ENCODE measurements at places on chromosomes 6 and 20.

DNA sequence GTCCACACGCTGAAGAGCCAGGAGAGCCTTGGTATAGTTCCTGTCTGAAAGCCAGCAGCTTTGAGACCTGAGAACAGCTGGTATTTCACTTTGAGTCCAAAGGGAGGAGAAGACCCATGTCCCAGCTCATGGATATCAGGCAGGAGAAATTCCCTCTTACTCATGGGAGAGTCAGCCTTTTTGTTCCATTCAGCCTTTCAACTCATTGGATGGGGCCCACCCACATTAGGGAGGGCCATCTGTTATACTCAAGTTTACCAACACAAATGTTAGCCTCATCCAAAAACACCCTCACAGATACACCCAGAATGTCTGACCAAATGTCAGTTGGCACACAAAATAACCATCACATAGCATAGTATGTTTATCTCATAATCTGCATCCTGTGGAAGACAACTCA, 80.1 kb downstream of the GMDS start:
- DNase-seq = no peak

- DNase-seq = no peak
Observed at GRCh38 chr6:135163440-135163738, 17.7 kb upstream of the MYB start.

DNA sequence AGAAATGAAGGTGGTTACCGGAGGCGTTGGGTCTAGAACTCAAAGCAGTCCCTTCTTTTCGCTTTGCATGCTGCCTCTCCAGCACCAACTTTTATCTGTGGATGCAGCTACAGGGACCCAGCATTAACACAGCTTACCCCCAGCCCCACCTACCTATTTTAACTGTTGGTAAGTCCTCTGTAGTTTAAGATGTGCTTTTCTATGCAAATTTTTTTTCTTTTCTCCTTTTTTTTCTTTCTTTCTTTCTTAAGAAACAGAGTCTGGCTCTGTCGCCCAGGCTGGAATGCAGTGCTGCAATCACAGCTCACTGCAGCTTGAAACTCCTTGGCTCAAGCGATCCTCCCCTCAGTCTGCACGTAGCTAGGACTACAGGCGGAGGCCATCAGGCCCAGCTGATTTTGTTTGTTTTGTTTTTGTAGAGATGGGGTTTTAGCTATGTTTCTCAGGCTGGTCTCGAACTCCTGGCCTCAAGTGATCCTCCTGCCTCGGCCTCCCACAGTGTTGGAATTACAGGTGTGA, 6.5 kb upstream of the USP45 start:
- DNase-seq = no peak

DNA sequence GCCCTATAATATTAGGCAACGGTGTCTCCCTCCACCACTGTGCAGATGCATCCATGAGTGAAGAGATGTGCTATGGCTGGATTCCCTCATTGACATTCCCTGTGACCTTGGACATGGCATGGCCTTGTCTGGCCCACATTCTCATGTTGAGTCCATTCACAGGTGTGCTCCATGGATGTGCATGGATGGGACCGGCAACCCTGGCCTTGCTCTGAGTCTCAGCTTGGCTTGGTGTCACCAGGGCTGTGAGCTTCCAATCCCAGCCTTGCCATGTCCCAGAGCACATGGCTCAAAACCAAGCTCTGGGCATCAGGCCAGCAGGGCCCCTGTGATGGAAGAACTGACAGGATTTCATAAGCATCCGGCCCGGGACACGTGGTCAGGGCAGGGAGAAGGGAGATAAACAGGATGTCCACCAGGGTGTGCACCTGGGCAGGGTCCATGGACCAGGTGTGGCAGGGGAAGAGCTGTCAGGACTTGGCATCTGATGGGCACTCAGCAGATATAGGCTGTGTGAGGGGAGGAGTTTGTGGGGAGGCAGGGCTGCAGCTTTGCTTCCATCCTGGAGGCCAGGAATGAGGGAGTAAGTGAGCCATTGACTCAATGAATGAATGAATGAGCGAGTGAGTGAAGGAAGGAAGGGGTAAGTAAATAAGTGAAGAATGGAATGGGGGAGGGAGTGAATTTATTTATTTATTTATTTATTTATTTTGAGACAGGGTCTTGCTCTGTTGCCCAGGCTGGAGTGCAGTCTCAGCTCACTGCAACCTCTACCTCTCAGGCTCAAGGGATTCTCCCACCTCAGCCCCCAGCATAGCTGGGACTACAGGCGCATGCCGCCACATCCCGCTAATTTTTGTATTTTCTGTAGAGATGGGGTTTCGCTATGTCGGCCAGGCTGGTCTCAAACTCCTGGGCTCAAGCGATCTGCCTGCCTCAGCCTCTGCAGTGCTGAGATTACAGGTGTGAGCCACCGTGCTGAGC, 15.7 kb downstream of the NRSN2 start:
- no peak for DNase-seq

DNA sequence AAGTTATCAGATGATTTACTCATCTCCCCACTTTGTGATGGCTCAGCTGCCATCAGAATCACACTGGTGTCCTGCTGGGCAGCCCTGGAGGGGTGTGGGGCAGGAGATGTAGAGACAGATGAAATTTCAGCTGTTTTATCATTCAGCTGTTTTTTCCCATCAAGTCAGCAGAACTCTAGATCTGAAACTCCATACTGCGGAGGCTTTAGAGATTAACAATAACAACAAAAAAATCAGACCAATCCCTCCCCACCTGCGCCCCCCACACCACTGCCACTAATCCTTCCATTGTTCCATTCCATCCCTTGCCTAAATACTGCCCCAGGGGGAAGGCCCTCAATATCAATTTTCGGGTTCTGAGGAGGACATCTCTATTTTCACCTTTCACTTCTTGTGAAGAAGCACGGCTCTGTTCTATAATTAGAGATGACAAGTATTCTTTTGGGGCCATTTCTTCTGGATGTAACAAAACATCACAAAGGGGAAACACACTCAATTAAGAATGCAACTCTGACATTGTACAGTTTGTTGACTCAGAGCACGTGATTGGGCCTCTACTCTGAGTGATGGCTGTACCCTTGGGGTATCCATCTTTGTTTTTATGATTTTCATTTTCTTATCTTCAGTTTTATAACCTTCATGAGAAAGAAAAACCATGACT, 396.3 kb downstream of the ZFAND3 start:
- DNase-seq = no peak

- DNase-seq = no peak
Observed at GRCh38 chr6:56537223-56537770, 105.4 kb downstream of the DST start.

DNA sequence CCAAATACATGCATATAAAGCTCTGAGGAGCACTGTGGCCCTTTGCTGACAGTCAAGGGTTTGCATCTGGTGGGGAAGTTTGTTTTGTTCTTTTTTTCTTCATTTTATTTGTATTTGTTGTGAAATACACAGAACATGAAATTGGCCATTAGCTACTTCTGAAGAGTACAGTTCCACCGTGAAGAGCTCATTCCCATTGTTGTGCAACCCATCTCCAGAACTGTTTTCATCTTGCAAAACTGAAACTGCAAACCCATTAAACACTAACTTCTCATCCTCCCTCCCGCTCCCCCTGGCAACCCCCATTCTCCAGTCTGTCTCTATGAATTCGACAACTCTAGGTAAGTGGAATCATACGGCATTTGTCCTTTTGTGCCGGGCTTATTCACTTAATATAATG, 231.3 kb downstream of the TFAP2C start:
- no peak for DNase-seq

GRCh38 chr6:126603410-126603809, 263.5 kb downstream of the CENPW start:
- no peak for DNase-seq

- DNase-seq = no peak
Observed at GRCh38 chr6:170286246-170286933, 4.5 kb downstream of the DLL1 start.

DNA sequence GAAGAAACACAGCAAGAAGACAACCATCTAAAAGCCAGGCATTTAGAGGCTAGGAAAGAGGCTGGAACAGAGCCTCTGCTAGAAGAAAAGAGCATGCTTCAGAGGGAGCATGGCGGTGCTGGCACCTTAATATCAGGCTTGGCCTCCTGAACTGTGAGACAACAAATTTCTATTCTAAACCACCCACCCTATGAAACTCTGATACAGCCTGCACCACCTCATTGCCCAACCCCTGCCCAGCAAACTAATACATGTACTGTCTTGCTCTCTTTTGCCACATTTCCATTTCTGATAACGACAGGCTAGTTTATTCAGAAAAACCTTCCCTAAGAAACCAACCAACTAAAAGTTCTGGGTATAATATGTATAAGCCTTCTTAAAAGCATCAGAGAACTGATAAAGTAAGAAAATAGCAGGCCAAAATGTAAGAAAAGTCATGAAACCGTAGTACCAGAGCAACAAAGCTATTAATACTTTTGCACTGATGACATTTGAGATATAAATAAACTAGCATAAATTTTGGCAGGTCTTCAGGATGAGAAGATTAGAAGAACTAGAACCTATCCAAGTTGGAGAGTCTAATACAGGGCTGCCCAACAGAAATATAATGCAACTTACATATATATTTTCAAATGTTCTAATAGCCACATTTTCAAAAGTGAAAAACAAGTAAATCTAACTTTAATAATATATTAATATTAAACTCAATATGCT, 184.7 kb upstream of the HSF2 start:
- no peak for DNase-seq

GRCh38 chr6:139436200-139436956, 61.9 kb upstream of the CITED2 start:
- DNase-seq = no peak

- DNase-seq = no peak
Observed at GRCh38 chr20:59807909-59808728, 125.3 kb downstream of the SYCP2 start.

- DNase-seq = no peak
Observed at GRCh38 chr6:48889429-48889828, 573.6 kb downstream of the MMUT start.

GRCh38 chr20:6756693-6757595, 10.5 kb upstream of the BMP2 start:
- DNase-seq = no peak

DNA sequence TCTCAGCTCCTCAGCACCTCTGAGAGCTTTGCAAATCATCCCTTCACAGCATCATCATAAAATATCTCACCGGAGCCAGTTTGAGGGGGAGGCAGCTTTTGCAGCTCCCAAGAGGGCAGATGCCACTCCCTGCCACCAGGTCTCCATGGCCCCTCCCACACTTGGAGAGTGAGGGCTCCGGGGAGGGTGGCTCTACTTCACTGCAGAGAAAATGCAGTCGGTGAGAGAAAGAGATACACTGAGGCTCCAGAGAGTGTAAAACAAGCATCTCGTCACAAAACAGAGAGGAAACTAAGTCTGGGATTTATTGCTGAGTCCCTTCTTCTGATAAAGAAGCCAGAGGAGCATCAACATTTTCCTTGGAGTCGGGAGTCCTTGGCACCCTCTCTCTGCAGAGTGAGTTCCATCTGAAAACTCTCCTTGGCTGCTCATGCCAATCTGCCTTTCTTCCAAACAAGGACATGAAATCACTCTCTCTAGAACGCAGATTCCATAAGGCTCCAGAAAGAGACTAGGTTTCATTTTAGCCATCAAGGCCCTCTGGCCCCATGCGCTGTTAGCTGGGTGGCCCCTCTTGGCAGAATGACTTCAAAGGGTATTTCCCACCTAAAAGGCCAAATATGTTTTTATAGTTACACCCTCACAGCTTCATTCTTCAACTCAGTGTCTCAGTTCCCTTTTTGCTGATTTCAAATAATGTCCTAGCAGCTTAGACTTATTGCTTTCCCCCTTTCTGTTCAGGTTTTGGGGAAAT, 70.6 kb upstream of the F13A1 start:
- DNase-seq = no peak

- DNase-seq = no peak
Observed at GRCh38 chr6:26034905-26035304, 52.3 kb upstream of the HFE start.

DNA sequence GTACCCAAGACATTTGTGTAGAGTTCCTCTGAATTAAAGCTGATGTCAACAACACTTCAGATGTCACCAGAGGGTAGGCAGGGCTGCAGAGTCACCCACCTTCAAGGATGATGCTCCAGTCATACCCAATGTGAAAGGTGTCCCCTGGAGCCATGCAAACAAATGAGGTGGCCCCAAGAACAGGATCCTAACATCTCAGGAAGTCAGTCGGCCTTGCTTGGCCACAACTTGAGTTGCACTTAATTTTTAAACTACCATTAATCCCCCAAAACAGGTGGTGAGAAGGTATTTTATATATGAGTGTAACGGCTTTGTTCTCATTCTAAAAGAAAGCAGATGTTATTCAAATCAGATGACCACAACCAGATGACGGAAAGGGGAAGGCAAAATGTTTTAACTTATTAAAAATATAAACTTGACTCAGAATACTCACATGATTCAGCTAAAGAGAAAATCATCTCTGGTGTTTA, 21.1 kb upstream of the SERPINB1 start:
- no peak for DNase-seq

DNA sequence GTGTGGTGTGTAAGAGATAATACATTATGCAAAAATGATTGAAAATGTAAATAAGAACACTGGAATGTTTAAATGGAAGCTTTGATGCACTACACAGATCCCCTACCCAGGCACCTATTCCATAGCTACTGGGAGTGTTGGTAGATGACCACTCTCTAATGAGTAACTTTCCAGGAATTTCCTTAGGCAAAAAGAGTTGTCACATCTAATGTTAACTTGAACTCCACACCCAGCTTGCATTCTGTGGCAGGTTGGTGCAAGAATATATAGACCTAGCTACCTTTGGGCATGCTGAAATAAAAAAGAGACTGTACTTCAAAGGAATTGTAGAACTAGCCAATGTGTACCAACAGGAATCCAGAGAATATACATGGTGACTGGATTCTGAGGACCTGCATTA, 1254.2 kb upstream of the EYS start:
- no peak for DNase-seq

- no peak for DNase-seq
Observed at GRCh38 chr6:28353356-28353755, 3.6 kb downstream of the ZKSCAN3 start.

- no peak for DNase-seq
Observed at GRCh38 chr6:96934087-96934486, 9.6 kb downstream of the KLHL32 start.

DNA sequence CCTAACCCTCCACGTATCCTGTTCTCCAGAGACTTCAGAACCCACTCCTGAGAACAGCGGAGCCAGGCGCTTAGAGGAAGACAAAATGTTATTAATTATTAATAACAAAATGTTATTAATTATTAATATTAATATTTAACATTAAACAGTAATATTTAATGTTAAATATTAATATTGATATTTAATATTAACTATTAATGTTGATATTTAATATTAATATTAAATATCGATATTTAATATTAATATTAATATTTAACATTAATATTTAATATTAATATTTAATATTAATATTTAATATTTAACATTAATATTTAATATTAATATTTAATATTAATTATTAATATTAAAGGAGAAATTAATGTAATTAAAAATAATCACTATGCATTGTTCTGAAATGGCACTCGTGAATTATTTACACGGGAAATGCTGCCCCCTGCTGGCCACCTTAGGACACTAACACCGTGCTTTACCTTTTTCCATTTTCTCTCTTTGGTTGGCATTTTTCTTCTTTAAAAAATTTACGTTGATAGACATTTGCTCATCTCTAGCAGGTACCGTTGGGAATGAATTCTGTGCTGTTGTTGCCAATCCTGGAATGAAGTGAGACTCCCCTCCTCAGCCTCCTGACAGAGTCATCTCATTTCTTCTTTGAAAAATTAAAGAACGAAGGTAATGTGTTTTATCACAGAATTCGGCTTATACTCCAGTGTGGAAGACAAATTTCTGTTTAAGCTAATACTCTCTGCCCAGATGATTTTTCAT, 7.5 kb upstream of the GGTLC1 start:
- DNase-seq = peak; percentile 90

Measured in spinal cord (tissue), 10 donors.